ENCODE measurements at places on chromosomes 1 and 21.
A peak's percentile ranks its signal among the peaks of the same experiment; 100 is the strongest.

- DNase-seq, result no peak
These were observed 116.5 kb upstream of the BARHL2 start for GRCh38 chr1:90833466-90834110.

- no peak for DNase-seq
These were observed 1.8 kb downstream of the WNT3A start for GRCh38 chr1:228008391-228009115.

DNA sequence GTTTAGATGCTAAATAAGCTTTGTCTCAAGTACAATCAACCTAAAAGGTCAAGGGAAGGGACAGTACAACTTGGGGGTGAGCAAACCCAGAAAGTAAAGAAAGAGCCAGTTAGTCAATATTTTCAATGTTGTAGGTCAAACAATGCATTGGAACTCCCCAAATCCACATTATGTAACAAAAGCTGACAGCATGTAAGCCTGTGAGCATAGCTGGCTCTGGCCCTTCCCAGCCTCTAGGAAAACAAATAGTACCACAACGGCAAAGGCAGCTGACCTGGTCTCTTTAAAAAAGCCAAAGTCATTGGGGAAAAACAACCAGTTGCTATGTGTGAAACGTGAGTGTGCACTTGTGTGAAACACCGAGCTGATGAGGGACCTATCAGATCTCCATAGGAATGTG lies 3.4 kb downstream of the CBR1 start:
- DNase-seq, result no peak

DNA sequence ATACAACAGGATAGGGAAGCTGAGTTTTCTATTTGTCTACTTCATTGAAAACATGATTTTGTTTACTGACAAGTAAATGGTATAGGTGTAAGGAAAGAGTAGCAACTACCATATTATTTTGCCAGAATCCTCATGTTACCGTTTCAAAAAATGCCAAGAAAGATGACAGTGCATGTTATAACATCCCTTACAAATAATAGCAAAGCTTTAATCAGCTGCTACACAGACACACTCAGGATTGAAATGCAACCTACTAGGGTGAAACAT lies 331.5 kb downstream of the CHRM3 start:
- DNase-seq, result no peak

DNA sequence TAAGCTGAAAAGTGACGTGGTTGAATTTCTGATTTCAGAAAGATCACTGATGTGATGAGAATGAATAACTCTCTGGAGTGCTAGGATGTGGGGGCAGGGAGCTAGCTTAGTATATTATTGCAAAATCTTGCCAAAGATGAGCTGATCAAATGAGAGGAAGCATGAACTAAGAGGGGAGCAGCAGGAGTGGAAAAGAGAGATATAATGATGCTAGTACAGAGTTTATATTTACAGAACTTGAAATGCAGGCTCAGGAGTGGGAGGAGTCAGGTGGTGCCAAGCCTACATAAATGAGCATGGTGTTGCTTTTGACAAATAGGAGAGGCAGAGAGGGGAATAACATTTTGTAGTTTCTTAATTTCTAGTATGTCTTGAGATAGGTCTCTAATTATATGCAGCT lies 38.1 kb upstream of the NBL1 start:
- no peak for DNase-seq

- DNase-seq, result no peak
These were observed 1.6 kb downstream of the THBS3 start for GRCh38 chr1:155205969-155206593.

DNA sequence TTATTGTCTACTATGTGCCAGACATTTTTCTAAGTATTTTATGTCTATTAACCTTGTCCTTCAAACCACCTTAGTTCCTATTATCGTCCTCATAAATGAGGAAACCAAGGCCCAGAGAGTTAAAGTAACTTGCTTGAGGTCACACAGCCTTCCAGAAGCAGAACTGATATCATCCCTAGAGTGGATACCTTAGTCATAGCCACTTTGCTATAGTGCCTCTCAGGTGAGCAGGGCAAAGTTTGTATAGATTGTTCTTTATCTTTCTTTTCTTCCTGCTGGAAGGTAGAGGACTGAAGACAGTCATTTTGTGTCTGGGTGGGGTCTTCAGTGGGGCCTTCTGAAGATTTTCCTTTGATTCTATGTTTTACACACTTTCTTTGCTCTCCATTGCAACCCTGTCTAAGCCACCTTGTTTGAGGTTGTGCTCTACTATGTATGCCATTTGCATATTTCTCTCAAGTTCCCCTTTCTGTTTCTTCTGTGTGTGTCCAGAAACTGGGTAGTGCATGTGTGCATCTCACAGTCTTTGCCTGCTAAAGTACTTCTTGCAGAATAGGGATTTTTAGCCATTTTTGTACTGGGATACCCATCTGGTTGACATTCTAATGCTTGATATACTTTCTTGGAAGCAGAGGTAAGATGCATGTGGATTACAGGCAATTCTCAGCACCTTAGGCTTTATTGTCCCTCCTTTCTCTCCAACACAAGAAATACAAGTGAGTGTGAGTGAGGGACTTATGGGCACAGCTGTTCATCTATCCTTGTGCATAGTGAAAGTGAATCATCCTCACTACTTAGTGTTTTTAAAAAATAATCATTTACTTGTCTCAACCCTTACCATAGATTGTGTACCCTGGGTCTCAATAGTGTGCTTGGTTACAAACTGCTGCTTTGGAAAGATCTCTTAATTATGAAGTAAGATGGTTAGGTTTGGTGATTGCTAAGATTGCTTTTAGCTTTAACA lies 207.6 kb upstream of the HMCN1 start:
- DNase-seq, result peak; percentile 36

DNA sequence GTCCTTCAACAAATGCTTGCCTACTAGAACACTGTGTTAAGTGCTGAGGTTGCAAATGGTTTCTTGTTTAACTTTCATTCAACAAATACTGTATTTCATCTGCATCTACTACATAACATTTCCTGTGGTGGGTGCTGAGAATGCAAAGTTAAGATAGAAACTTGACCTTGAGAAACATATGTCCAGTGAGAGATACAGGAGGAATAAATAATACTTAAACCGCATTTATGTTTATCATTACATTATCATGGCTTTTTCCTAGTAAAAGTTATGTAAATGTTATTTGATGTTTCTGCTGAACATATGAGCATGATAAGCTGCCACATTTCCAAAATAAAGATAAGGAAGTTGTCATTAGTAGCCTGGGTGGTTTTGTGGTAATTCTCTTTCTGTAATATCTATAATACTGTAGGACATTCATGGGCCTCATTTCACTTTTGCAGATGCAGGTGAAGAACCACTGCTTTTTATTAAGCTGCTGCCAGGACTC lies 590.4 kb downstream of the PLPP3 start:
- DNase-seq, result no peak

- DNase-seq, result no peak
These were observed 116.9 kb upstream of the TIAM1 start for GRCh38 chr21:31460980-31461379.

DNA sequence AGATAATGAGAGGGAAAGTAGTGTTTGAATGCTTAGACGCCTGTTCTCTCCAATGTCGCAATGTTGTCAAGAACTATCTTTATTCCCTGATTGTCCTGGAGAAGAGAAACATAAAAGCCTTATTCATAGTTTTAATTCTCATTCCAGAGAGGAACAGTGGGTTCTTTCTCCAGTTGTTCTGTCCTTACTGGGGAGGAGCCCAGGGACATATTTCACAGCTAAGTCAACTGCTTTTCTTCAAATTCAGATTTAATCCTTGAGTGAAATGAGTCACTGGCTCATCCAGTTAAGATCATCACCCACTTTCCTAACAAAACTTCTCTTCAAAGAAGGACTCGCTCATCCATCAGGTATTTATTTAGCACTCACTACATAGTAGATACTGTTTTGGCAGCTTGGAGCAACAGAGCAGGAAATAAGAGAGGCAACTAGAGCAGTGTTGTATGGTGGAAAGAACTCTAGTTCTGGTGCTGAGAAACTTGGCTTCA lies 365.7 kb upstream of the USP24 start:
- no peak for DNase-seq

DNA sequence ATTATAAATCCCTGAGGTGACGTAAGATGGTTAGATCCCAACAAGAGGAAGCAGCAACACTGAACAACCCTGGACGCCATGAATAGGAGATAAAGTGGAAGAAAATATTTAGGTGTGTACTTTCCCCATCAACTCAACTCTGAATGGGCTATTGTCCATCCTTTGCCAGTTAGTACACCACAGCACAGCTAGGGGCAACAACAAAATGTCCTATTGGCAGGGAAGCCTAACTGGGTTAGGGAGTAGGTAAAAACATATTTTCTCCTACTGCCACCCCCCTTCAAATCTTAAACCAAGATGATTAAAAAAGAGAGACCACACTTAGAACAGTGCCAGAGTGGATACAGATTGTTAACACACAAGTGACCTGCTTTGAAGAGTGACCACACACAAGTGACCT lies 220.0 kb downstream of the LBR start:
- no peak for DNase-seq

DNA sequence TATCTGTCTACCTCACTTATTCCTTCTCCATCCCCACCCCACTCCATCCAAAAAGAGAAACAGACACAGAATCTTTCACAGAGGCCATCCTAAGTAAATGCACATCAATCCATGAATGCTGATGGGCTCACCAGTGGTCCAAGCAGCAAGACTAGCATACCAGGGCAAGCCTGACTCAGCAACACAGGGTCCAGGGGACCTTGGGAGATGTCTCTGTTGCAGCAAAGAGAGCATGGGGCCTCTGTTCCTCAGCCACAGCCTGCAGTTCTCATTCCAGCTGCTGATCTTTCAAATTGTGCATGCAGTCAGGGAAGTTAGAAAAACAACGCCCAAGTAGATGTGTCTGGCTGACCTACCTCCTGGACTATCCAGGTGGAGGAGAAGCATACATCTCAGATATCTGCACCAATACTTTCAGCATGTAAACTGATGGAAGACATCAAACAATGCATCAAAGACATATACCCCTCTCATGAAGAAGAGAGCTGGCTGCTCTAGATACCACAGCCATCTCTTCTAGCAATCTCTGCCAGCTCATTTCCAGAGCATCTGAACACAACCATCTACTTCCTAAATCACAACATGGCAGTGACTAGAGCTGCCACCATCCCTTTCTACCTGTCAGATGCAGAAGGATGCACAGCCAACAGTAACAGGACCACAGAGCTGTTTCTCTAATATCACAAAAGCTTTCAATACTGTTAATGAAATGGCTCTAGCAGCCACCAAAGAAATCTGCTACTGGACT lies 54.5 kb downstream of the CD34 start:
- no peak for DNase-seq

GRCh38 chr1:166133857-166134256 lies 32.9 kb downstream of the FAM78B start:
- DNase-seq, result peak; percentile 7

GRCh38 chr1:93758842-93759515 lies 77.3 kb upstream of the BCAR3 start:
- DNase-seq, result no peak

GRCh38 chr1:198686069-198686728 lies 47.4 kb downstream of the PTPRC start:
- no peak for DNase-seq

GRCh38 chr1:83942914-83943313 lies 56.0 kb downstream of the TTLL7 start:
- no peak for DNase-seq

GRCh38 chr1:98458511-98459485 lies 202.7 kb upstream of the SNX7 start:
- no peak for DNase-seq

DNA sequence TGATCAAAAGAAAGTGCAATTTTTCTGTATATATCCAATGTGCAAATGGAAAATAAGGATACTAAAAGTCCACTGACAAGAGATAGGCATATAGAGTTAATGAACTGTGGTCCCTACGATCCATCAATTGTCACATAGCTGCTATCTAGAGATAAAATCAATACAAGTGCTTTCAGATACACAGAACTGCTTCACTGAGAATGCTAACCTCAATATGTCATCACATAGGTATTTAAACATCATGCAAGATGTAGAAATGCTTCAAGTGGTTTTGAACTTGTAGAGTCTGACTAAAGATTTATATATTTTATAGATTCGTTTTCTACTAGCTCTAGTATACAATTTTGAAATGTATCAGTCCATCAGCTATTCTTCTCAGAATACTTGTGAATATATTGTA lies 1604.7 kb downstream of the PLA2G4A start:
- no peak for DNase-seq

DNA sequence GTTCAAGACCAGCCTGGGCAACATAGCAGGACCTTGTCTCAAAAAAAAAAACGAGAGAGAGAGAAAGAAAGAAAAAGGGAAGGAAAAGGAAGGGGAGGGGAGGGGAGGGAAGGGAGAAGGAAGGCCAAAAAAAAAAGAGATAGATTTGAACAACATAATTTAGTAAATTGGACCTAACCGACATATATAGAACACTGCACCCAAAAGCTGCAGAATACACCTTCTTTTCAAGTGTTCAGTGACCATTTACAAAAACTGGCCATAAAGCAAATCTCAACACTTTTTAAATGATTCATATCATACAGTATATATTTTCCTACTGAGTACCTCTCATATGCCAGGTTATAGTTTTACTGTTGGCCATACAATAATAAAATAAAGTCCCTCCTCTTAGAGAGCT lies 6.9 kb downstream of the TSTD1 start:
- DNase-seq, result no peak

DNA sequence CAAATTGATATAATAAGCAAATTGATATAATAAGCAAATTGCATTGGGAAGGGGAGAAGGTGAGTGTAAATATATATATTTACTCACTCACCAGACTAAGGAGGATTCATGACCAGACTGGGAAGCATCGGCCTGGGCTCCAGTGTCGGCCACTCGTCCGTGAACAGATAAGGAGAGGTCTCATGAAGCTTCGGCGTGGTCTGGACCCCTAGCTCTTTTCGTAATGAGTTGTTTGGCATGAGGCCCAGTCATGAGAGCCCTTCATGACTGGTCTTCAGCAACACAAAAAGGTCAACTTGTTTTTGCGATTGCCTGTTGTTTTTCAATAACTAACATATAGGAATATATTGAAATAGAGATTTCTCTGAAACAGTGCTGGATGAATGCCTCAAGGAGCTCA lies 222.9 kb upstream of the KCNK2 start:
- DNase-seq, result no peak

- peak; percentile 67 for DNase-seq
These were observed at the start of gene NBL1 for GRCh38 chr1:19643602-19644394. Gene NBL1 (plus strand): TSS chr1:19644311. CDS start chr1:19655031, 10,720 bp downstream.

GRCh38 chr1:201217146-201217545 lies 26.5 kb downstream of the IGFN1 start:
- no peak for DNase-seq

GRCh38 chr1:155326020-155326526 lies 5.4 kb downstream of the RUSC1 start:
- no peak for DNase-seq

GRCh38 chr1:95957748-95958147 lies 723.7 kb downstream of the RWDD3 start:
- DNase-seq, result no peak

- no peak for DNase-seq
These were observed 104.2 kb downstream of the ATP6V1G3 start for GRCh38 chr1:198436276-198436675.

GRCh38 chr1:32066489-32066873 lies 6.3 kb upstream of the TMEM39B start:
- DNase-seq, result peak; percentile 13

DNA sequence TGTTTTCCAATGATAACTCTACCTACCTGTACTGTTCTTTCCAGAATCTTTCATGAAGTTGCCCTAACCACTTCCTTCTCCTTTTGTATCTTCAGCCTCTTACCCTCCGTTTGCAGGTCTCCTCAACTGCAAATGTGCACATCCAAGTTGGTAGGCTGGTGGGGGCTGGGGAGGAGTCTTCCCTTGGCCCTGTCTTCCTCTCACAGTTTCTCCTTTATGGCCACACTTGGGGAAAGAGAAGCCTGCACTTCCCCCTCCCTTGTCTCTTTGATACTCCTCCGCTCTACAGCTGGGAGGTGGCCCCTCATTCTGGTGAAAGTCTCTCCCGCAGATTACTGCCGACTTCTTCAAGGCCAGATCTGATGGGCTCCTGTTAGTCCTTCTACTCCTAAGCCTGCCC lies 26.9 kb upstream of the GPR88 start:
- DNase-seq, result no peak

Measured in GM19239 (cell line).